Neural crest cell (in vitro differentiated cells): ENCODE measurements at places on chromosomes 1 and 21. TPM values are rescaled to one million over a fixed set of nuclear protein-coding genes. Genes with fewer than 3 reads are reported as not detected.
A peak's percentile ranks its signal among the peaks of the same experiment; 100 is the strongest.

The OR2T29 gene
- not detected in 2 replicates for total RNA-seq

The AMY1B gene
- total RNA-seq = not detected in 2 replicates

- peaks cover 24% of the 10 kb centered on the region for H3K4me1 ChIP-seq
- H3K27ac ChIP-seq = no peak overlapping the region
- H3K36me3 ChIP-seq = peaks cover 4% of the 10 kb centered on the region
These were observed 1.3 kb downstream of the ATXN7L2 start for GRCh38 chr1:109485001-109485400.

- H3K27ac ChIP-seq = no peak overlapping the region
- no peaks in the 10 kb centered on the region for H3K4me1 ChIP-seq
- H3K27me3 ChIP-seq = peaks cover 52% of the 10 kb centered on the region
- DNase-seq = no peak
- no peaks in the 10 kb centered on the region for H3K36me3 ChIP-seq
These were observed 112.9 kb downstream of the HLX start for GRCh38 chr1:220991959-220992704.

DNA sequence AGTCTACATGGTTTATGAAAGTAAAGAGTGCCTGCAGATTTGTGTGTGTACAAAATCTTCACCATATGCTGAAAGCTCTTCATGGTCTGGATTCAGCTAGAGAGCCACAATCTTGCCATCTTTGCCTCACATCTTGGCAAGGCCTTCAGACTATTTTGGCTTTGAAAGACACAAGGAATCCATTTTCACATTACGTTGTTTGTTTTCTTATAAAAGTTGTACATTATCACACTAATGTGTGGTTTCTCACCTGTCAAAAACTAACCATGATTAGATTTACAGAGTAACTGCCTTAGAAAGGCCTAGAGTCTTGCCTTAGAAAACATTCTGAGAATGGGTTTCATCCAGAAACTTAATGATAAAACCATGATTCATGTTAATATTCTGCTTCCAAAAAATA is 494.6 kb downstream of the NEGR1 start:
- no peak for DNase-seq
- no peaks in the 10 kb centered on the region for H3K27me3 ChIP-seq
- H3K36me3 ChIP-seq = no peaks in the 10 kb centered on the region
- no peaks in the 10 kb centered on the region for H3K4me1 ChIP-seq
- no peak overlapping the region for H3K27ac ChIP-seq

DNA sequence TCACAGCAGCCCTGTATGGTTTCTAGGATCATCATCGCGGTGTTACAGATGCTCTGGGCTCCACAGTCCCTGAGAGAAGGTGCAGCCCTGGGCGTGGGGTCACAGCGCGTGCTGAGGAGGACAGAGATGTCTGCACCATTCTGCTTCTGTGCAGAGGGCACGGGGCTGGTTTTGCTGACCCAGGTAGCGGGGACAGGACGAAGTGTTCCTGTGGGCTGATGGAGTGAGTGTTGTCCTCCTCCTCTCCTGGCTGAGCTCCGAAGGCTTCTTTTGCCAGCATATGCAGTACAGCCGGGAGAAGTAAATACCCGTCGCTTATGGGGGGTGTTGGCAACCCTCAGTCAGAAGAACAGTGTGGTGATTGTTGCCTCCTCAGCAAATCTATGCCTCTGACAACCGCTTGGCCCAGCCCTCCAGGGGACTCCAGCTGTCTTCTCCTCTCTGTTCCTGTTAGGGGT is 101.5 kb downstream of the DDX20 start:
- H3K4me3 ChIP-seq = no peak overlapping the region
- peaks cover 2% of the 10 kb centered on the region for H3K27me3 ChIP-seq
- DNase-seq = no peak
- H3K4me1 ChIP-seq = peaks cover 17% of the 10 kb centered on the region

GRCh38 chr1:109781806-109782205 is 18.1 kb upstream of the EPS8L3 start:
- DNase-seq = no peak
- H3K27me3 ChIP-seq = no peaks in the 10 kb centered on the region
- H3K36me3 ChIP-seq = no peaks in the 10 kb centered on the region

GRCh38 chr1:110047463-110047862 is 13.0 kb downstream of the STRIP1 start:
- peaks cover 28% of the 10 kb centered on the region for H3K36me3 ChIP-seq
- peaks cover 23% of the 10 kb centered on the region for H3K4me1 ChIP-seq
- H3K27ac ChIP-seq = peak overlapping the region; percentile 71

DNA sequence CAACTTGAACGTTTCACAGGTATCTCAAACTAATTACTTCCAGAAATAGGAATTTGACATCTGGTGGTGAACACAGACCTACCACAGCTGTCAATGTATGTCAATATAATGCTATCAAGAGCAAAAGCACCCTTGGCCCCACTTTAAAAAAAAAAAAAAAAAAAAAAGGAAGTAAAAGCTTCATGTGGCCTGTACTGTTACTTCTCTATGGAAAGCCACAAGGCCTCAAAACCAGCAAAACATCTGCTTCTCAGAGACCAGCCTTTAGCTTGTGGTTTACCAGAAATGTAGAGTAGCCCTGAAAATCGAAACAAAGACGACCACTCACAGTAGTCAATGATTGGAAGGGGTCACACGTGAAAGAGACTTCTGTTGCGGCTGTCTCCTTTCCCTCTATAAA is 109.6 kb downstream of the SLC45A1 start:
- no peaks in the 10 kb centered on the region for H3K36me3 ChIP-seq
- no peak overlapping the region for H3K27ac ChIP-seq
- H3K4me1 ChIP-seq = peaks cover 35% of the 10 kb centered on the region
- H3K27me3 ChIP-seq = no peaks in the 10 kb centered on the region
- no peak for DNase-seq

The RNF207 gene
- 3.8 and 4.9 TPM in 2 replicates for total RNA-seq

The SCYL3 gene
- 8.1 and 9.1 TPM in 2 replicates for total RNA-seq

DNA sequence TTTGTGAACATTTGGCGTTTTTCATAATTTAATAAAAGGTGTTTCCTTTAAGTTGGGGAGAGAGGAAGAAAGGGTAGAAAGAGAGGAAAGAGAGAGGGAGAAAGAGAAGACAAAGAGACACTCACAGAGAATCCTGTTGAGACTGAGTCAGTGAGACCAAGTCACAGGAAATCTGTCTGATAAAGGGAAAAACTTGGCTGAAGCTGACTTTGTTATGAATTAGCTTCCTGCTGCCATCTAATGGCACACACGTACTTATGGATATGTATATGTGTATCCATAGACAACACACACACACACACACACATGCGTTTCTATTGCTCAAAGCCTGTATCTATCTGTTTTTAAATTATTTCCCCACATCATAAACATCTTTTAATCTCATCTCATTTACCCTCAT is 42.5 kb upstream of the DISC1 start:
- H3K4me1 ChIP-seq = peaks cover 15% of the 10 kb centered on the region
- no peak overlapping the region for H3K4me3 ChIP-seq
- H3K36me3 ChIP-seq = no peaks in the 10 kb centered on the region
- H3K27ac ChIP-seq = no peak overlapping the region
- DNase-seq = no peak

DNA sequence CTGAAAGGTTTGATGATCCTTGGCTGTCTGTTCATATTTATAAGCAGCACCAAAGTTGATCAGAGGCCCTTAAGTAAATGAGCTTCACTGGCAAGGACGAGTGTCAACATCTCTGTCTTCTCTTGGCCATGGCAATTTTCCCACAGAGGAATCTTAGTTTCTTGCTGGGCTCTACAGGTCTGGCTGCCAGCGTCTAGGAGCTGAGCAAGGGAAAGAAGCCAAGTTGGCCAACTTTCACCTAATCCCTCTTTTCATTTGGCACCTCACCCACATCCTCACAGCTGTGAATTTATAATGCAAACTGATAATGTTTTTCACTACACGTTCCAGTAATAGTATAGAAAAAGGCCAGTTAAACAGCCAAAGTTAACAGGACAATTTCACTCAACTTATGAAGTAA is 99.0 kb upstream of the LBR start:
- H3K36me3 ChIP-seq = peaks cover 9% of the 10 kb centered on the region
- no peak for DNase-seq
- H3K4me1 ChIP-seq = peaks cover 3% of the 10 kb centered on the region

The CALML6 gene
- total RNA-seq = 0.57 and 0.63 TPM in 2 replicates

The CGN gene
- 6.7 and 7.2 TPM in 2 replicates for total RNA-seq

- H3K4me1 ChIP-seq = peaks cover 27% of the 10 kb centered on the region
- no peaks in the 10 kb centered on the region for H3K36me3 ChIP-seq
- no peaks in the 10 kb centered on the region for H3K27me3 ChIP-seq
- H3K4me3 ChIP-seq = no peak overlapping the region
- H3K27ac ChIP-seq = peak overlapping the region; percentile 60
These were observed 6.2 kb downstream of the NECTIN4 start for GRCh38 chr1:161082996-161083747.

The C1orf87 gene
- total RNA-seq = not detected in 2 replicates

GRCh38 chr1:170806961-170807360 is 128.4 kb upstream of the MROH9 start:
- DNase-seq = no peak
- no peaks in the 10 kb centered on the region for H3K36me3 ChIP-seq
- H3K27ac ChIP-seq = no peak overlapping the region
- no peaks in the 10 kb centered on the region for H3K4me1 ChIP-seq

DNA sequence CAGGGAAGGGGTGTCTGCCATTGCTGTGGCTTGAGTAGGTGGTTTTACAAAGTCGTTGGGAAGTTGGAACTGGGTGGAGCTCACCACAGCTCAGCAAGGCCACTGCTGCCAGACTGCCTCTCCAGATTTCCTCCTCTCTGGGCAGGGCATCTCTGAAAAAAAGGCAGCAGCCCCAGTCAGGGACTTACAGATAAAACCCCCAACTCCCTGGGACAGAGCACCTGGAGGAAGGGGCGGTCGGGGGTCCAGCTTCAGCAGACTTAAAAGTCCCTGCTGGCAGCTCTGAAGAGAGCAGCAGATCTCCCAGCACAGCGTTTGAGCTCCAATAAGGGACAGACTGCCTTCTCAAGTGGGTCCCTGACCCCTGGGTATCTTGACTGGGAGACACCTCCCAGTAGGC is 124.2 kb downstream of the LHX8 start:
- H3K36me3 ChIP-seq = peaks cover 7% of the 10 kb centered on the region
- DNase-seq = no peak

The ALPL gene
- total RNA-seq = 16.7 TPM in 2 replicates

- H3K4me1 ChIP-seq = no peaks in the 10 kb centered on the region
- no peak overlapping the region for H3K4me3 ChIP-seq
- no peak overlapping the region for H3K27ac ChIP-seq
These were observed 179.7 kb downstream of the TNFSF18 start for GRCh38 chr1:172870901-172871606.

DNA sequence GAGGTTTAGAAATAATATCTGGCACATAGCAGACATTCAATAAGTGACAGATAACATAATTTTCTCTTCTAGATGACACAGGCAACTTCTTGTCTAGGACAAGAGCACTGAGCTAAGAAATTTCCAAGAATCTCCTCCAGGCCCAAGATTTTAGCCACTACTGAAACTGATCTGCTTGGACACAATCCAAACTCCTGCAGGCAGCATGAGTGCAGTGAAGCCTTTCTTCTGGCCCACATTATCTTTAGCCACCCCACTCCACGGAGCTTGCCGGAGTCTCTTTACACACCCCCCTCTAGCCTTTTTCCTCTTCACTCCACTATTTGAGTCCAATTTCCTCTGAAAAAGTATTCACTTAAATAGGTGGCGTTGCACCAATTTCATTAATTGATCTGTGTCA is 142.9 kb upstream of the DUSP10 start:
- H3K4me3 ChIP-seq = no peak overlapping the region
- H3K4me1 ChIP-seq = no peaks in the 10 kb centered on the region
- no peak for DNase-seq
- no peaks in the 10 kb centered on the region for H3K36me3 ChIP-seq
- no peaks in the 10 kb centered on the region for H3K27me3 ChIP-seq

GRCh38 chr21:15669247-15669646 is 60.5 kb upstream of the USP25 start:
- DNase-seq = no peak
- H3K36me3 ChIP-seq = no peaks in the 10 kb centered on the region
- no peak overlapping the region for H3K4me3 ChIP-seq
- peak overlapping the region; percentile 57 for H3K27ac ChIP-seq
- H3K4me1 ChIP-seq = no peaks in the 10 kb centered on the region

The TEDDM1 gene
- total RNA-seq = not detected in 2 replicates

- no peaks in the 10 kb centered on the region for H3K36me3 ChIP-seq
- no peaks in the 10 kb centered on the region for H3K27me3 ChIP-seq
- peaks cover 9% of the 10 kb centered on the region for H3K4me1 ChIP-seq
- no peak for DNase-seq
- no peak overlapping the region for H3K27ac ChIP-seq
These were observed 30.2 kb downstream of the TTC39A start for GRCh38 chr1:51299981-51300670.

DNA sequence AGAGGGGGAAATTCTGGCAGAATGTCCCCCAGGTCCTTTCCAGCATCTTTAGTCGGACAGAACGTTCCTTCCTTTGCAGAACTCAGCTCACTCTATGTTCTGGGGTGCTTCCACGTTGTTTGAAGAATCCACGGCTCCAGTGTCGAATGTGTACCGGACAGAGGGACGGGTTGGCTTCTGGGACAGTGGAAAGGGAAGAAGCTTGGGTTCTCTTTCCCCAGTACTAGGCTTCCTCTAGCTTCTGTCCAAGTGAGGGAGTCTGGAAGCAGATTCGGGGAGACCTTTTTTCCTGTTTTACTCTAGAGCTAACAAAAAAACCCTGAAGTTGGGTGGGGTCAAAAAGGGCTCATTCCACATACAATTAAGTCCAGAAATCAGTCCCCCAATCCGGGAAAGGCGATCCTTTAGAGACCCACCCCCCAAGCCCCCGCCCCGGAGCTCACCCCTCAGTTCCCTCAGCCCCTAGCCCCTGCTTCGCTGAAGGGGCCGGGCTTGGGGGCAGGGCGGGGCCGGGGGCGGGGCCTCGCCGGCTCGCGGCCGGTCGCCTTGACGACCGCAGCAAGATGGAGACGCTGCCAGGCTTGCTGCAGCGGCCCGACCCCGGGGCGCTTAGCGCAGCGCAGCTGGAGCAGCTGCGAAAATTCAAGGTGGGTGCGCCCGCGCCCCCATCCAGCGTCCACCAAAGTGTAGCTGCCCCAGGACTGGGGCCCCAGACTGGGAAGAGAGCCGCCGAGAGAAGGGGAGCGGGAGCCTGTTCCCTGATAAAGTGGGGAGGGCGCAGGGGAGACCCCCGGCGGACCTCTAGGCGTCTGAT is at the start of gene RIIAD1:
TSS of gene RIIAD1 (plus strand) at position 549 of the 814 bp plus-strand sequence. CDS start at position 564, 15 bp downstream.
- DNase-seq = no peak
- no peak within 1 kb of the TSS for H3K27ac ChIP-seq
- no peaks in the 10 kb centered on the region for H3K36me3 ChIP-seq
- peak within 1 kb of the TSS; percentile 58 for H3K4me3 ChIP-seq
- H3K27me3 ChIP-seq = peaks cover 90% of the 10 kb centered on the region

DNA sequence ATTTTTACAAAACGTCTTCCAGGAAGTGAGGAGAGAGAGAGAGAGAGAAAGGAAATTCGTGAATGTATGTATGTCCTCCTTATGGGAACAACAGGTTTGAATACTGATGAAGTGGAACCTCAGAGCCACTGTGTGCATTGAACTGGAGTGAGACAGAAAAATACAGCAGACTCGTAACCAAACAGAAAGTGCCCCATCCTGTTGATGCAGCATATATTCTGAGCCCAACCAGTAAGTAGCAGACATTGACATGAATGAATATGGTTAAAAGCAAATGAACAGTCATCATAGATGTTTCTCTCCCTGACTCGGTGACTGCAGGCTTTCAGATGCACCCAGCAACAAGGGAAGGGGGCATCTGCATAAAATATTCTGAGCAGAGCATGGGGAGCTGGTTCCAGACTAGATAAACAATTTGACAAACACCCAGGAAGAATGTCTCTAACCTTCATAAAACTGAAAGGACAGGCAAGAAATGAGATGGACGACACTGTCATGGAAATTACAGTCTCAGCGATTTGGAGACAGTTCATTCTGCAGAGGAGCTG is 471.0 kb upstream of the PBX1 start:
- no peaks in the 10 kb centered on the region for H3K27me3 ChIP-seq
- H3K36me3 ChIP-seq = peaks cover 2% of the 10 kb centered on the region
- H3K27ac ChIP-seq = no peak overlapping the region
- no peak overlapping the region for H3K4me3 ChIP-seq

The IVL gene
- total RNA-seq = not detected in 2 replicates
